ENCODE measurements at places on chromosomes 3 and 15.

DNA sequence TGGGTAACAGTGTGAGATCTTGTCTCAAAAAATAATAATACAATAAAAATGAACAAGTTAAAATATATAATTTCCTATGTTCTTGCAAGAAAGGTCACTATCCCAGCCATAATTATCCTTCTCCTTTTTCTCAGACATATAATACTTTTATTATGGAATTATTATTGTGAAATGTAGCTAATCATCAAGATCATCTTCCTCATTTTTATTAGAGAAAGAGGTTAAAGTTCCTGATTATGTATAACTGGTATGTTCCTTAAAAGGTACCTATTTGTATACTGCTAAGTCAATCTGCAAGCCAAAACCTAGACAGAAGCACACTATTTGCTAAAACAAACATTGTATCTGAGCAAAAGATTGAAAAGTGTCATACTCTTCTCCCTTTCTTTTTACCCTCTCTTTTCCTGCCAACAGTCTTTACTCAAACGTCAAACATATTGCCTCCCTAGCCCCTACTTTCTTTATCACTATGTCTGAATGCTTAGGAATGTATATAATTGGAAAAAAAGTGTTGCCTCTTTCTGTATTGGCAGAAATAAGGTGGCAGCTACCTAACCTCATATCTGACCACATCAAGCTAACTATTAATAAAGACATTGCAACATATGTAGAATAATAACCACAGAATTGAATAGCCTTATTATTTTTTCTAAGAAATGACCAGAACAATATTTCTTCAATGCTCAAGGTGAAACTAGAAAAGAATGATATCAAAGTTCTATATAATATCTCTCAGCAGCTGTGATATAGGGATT, 18.5 kb downstream of the SEC11A start:
- DNase-seq, result no peak

- DNase-seq, result no peak
Observed at GRCh38 chr3:109137761-109138160, 1.2 kb downstream of the C3orf85 start.

DNA sequence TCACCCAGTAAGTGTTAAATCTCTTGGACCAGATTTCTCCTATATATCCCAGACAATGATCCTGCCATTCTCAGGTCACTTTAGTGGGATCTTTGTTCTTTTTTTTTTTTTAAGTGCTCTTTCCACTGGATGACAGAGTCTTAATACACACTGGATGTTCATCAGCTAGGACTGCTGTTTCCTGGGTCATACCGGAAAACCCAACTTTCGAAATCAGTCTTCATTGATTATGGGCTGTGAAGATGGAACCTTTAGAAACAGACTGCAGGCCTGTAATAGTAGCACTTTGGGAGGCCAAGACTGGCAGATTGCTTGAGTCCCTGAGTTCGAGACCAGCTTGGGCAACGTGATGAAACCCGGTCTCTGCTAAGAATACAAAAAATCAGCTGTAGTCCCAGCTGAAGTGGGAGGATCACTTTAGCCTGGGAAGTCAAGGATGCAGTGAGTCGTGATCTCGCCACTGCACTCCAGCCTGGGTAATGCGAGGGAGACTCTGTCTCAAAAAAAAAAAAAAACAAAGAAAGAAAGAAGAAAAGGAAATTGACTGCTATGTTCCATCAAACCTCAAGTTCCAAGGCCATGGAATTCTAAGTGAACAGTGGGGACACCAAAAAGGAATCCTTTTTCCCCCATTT, 2.3 kb downstream of the EOGT start:
- no peak for DNase-seq

- no peak for DNase-seq
Observed at GRCh38 chr3:140572334-140572733, 105.5 kb upstream of the TRIM42 start.

- no peak for DNase-seq
Observed at GRCh38 chr15:95347837-95348236, 982.7 kb upstream of the NR2F2 start.

- DNase-seq, result no peak
Observed at GRCh38 chr3:70358978-70359580, 46.6 kb upstream of the MDFIC2 start.

- no peak for DNase-seq
Observed at GRCh38 chr3:86937306-86937791, 53.6 kb downstream of the VGLL3 start.

- DNase-seq, result no peak
Observed at GRCh38 chr3:109021556-109021955, 67.9 kb upstream of the GUCA1C start.

DNA sequence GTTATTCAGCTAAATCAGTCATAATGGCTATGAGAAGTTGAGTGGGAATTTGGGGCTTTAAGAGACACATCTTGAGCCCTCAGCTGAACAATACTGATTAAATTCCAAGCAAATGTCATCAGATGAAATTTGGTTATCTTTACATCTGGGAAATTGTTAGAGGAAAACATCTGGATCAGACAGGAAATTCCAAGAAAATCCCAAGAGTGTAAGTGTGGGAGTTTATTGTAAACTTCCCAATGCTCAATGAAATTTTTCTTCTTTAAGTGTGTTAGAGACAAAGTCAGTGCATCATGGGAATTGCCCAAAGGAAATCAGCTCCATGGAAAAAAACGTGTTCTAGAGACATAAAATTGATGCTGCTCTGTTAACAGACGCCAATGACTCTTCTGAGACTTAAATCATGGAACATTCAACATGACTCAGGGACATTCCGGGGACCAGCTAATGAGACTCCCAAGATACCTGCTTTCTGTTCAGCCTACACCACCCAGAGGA, 19.8 kb upstream of the DCLK3 start:
- no peak for DNase-seq

DNA sequence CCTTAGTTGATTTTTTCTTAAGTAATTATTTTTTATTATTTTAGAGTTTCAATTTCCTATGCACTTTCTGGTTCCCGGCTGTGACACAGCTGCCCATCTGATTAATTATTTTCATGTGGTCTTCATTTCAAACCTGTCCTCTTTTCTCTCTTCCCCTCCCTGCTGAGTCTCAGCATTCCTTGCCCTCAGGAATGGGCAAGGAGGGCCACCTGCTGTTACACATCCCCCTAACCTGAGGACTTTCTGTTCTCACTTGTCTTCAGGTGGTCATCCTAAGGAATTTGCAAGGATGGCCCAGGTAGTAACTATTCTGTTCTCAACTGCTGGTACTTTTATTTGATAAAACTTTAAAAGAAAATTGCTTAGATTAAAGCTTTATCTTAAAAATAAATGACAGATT, 545.0 kb downstream of the OTOL1 start:
- no peak for DNase-seq

DNA sequence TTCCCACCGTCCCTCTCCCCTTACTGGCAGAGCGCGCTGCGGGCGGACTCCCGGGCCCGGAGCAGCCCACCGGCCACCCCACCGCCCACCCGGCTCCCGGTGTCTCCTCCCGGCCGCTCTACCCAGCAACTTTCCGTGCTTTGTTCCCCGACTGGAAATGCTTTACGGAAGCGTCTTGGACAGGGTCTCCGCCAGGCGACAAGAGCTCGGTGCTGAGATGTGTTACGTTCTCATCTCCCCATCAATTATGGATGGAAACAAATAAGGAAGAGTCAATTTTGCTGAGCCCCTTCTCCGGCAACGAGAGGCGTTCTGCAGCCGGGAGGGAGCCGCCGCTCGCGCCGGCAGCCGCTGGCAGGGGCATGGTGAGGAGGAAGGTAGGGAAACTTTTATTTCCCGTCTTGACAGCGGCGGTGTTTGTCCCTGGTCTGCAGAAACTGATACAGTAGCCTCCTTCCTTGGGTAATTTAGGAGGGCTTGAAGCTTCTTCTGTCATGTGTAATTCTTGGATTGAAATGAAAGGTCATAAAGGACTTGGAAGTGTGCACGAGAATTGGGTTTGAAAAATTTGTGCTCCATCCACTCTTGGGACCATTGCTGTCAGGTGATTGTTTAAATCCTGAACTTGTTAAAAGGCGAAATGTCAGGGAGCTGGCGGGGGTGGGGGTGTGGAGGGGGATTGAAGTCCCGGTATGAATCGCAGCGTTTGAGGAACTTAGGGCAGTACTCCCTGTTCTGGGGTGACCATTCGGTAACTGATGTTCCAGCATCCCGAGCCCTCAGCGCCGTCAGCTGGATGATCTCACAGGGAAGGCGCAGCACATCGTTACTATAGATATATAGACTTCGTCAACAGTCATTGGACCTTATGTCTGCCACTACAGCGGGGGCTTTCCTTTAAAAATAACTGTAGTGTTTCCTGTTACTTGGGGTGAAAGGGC, 1.5 kb downstream of the SEMA6D start:
- no peak for DNase-seq

DNA sequence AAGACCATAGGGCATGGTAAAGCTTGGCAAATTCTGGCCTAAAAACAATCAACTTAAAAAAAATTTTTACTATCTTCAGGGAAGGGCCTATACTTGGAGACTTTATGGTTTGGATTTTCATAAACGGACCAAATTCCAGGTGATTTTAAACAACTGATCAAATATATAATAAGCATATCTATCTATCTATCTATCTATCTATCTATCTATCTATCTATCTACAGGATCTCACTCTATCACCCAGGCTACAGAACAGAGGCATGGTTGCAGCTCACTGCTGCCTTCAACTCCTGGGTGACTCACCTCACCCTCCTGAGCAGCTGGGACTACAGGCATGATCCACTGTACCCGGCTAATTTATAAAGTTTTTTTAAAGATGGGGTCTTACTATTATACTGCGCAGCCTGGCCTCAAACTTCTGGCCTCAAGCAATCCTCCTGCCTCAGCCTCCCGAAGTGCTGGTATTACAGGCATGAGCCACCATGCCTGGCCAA, 6.7 kb downstream of the SPPL2A start:
- DNase-seq, result no peak

DNA sequence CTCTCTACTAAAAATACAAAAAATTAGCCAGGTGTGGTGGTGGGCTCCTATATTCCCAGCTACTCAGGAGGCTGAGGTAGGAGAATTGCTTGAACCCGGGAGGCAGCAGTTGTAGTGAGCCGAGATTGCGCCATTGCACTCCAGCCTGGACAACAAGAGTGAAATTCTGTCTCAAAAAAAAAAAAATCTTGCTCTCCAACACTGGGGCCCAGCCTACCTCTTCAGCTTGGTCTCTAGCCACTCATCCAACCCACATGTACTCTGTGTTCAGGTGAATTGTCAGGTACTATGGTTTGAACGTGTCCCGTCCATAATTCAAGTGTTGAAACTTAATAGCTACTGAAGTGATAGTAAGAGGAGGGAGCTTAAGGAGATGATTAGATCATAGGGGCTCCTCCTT, 22.4 kb upstream of the RAB7A start:
- DNase-seq, result no peak

- DNase-seq, result no peak
Observed at GRCh38 chr15:66232267-66232625, 21.3 kb downstream of the MEGF11 start.

GRCh38 chr3:174332391-174332790, 526.7 kb upstream of the NAALADL2 start:
- DNase-seq, result no peak

- DNase-seq, result no peak
Observed at GRCh38 chr3:31106204-31106603, 211.7 kb upstream of the GADL1 start.

DNA sequence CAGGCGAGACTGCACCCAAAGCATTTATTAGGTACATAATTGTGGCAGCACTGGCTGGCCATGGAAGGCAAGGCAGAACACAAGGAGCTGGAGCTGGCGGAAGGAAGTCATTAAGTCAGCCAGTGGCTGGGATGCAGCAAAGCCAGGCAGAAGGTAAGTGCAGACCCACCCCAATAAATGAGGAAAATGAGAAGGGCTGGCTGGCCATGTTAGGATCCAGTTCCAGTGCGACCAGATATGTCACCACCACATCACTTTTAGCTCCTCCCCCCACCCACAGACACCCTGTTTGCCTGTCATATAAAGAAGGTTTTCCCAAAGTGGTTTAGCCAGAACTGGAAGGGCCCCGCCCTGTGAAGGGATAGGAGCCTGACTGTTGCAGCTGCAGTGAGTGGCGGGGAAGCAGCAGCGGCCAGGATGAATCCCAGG, at the start of gene FURIN:
FURIN (plus strand) TSS at position 328 of the 429 bp plus-strand sequence. CDS start 7,153 bp downstream, outside the sequence.
- no peak for DNase-seq

- DNase-seq, result no peak
Observed at GRCh38 chr15:90300988-90301706, 35.7 kb downstream of the NGRN start.

GRCh38 chr15:61266921-61267320, 37.8 kb upstream of the RORA start:
- DNase-seq, result no peak

DNA sequence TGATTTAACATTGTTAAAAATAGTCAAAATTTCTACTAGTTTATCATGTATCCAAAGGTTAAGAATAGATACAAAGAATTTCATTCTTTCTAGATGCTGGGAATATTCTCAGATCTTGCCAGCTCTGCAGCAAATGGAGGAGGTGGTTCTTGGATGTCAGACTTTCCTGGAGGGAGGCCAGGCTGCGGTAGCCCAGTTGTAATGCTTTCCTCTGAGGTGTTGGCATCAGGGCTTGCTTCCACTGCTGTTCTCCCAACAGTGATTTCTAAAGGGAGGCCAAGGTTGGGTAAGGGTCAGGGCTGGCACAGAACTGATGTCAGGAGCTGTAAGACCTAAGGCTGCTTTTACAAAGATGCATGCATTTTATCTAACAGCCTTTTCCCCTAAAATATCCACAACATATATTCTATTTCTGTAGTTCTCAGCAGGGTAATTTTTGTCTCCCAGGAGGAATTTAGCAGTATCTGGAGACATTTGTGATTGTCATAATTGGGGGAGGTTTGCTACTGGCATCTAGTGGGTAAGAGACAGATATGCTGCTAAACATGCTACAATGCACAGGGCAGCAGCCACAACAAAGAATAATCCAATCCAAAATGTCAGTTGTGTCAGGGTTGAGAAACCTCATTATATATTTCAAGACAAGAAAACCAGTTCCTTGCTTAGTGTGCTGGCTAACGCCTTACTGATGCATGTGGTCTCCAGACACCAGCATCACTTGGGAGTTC, 42.0 kb upstream of the SPTSSB start:
- DNase-seq, result no peak

- DNase-seq, result no peak
Observed at GRCh38 chr3:179745079-179745478, 92.2 kb downstream of the USP13 start.

Data from D721Med (cell line).